Activated CD4-positive, alpha-beta T cell treated with anti-CD3 and anti-CD28 coated beads, Interleukin-2, Interleukin-4, amounts not matched to agents 100 ng/mL and 50 ng/mL, durations not matched to agents 16 hours and 8 hours (primary cell): ENCODE measurements at places on chromosomes 12 and 14.
A peak's percentile ranks its signal among the peaks of the same experiment; 100 is the strongest.

GRCh38 chr12:131928080-131928710 lies 881 bp upstream of the PUS1 start:
- no peak for DNase-seq

- DNase-seq, result no peak
These were observed 94.6 kb downstream of the KCNA5 start for GRCh38 chr12:5138256-5138655.

DNA sequence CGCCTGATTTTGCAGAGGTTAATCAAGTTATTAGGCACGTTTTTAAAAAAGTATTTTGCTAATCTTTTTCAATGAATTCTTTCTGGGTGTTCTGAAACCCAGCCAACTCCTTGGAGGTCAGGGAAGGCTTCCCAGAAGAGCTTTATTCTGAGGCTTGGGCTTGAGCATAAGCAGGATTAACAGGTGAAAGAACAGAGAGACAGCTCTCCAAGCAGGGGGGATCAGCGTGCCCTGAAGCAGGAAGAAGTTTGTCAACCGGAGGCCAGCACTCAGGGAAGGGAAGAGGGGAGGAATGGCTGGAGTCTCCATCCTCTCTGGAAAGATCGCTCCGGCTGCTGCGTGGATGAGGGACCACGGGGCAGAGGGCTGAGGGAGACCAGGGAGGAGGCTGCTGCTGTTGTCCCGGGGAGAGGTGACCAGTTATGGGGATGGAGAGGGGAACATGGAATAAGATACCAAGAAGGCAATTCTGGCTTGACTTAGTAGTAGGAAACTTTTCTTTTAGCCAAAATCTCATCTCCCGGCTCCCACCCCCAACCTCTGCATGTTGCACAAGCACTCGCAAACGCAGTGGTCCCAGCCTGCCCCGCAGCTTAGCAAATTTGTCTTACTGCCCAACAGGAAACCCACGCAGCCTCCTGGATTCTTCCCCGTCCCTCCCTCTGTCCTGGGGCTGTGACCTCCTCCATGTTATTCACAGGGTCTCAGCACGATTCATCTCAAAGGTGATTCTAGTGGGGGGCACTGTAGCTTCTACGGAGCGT lies 1.1 kb upstream of the SSH1 start:
- no peak for DNase-seq

GRCh38 chr14:79354336-79354735 lies 857.0 kb downstream of the DIO2 start:
- no peak for DNase-seq

- DNase-seq, result no peak
These were observed 185.1 kb downstream of the NUBPL start for GRCh38 chr14:31746326-31746725.

DNA sequence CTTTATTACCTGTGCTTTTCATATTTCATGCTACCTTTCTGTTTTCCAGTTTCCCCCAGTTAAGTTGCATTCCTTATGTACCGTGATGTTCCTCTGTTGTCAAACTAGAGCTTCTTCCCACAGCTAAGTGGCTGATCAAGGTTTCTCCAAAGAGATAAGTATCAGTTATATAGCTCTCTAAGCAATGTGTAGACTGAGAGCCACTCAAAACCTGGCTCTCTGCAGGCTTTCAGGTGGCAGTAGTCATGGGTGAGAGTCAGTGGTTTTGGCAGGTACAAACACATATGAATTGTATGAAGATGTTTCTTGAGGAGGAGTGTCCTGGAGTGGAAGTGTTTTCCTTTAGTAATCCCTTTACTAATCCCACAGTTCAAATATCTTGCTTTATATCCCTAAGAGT lies 28.4 kb downstream of the TXNRD1 start:
- DNase-seq, result no peak

DNA sequence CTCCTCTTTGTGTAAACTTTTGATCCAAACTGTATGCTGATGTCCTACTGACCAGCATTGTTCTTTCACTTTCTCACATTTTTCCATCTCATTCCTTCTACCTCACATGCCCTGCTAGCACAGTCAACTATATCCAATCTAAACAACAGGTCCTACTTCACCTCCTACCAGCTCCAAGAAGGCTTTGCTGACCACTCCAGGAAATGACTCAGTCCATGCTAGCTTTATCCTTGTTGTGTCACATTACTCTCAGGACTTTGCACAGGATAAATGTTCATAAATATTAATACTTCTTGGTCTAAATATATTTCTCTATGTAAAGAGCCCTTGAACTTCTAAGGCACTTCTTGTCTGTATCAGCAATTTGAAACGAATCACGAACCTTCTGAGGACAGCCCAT lies 64.9 kb upstream of the PCED1B start:
- no peak for DNase-seq

DNA sequence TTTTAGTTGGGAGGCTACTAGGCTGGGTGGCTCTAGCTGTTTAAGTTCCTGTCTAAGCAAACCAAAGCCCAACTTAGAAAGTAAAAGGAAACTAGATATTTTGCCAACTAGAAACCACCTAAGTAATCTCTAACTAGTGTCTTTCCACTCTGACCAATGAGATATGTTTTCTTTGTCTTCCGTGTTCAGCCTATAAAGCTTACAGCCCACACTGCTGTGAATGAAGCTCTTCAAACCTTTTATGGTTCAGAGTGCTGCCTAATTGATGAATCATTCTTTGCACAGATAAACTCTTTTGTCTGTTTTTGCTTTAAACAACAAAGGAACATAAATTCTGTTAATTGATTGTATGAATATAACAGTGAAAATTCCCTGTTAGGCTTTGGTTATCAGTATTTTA lies 66.1 kb downstream of the FUT8 start:
- peak; percentile 58 for DNase-seq

DNA sequence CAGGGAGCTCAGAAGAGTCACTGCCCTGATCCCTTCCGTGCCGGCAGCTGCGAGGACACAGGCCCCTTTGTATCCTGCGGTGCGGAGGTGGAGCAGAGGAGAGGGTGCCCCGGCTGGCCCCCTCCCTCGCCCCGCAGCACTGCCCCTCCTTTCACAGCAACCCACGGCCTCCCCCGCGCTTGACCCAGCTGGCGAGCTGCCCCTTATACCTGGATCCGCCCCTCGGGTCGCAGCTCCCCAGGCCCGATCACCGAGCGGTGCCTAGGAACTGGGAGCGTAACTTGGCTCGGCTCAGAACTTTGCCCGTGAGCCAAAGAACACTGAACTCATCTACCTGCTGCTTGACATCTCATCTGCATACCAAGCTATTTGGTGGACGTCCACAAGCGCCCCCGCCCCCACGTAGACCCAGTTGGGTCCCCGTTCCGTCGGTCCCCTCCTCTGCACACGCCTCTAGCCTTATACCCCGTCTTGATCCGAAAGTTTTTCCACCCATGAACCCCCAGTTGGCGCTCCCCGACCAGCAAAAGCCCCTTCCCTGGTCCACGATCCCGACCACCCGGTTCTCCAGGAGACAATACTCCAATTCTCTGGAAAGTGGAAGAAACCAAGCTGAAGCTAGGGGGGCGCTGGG lies 697 bp upstream of the DNAJC14 start:
- no peak for DNase-seq

GRCh38 chr14:99357916-99358390 lies 86.0 kb upstream of the BCL11B start:
- no peak for DNase-seq

GRCh38 chr14:68331991-68332390 lies 460.9 kb downstream of the ZFP36L1 start:
- no peak for DNase-seq

DNA sequence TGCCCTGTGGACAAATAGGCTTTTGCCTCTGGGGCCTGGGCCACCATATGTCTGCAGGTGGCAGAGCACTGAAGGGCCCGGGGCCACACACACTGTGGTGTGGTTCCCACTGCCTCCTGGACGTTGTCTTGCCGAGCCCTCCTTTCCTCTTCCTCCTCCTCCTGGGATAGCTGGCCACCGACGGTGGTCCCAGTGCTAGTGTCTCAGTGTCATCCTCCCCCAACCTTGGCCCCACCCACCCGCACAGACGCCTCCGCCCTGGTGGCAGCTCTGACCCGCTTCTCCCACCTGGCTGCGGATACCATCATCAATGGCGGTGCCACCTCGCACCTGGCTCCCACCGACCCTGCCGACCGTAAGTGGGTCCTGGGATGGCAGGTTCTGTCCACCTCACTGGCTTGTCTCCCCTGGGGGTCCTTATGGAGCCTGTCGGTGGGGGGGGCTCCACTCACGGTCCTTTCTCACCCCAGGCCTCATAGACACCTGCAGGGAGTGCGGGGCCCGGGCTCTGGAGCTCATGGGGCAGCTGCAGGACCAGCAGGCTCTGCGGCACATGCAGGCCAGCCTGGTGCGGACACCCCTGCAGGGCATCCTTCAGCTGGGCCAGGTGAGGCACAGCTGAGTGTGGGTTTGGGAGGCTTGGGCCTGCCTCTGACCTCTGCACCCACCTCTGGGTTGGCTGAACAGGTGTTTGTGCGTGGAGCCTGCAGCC lies 23.5 kb downstream of the HIP1R start:
- no peak for DNase-seq

DNA sequence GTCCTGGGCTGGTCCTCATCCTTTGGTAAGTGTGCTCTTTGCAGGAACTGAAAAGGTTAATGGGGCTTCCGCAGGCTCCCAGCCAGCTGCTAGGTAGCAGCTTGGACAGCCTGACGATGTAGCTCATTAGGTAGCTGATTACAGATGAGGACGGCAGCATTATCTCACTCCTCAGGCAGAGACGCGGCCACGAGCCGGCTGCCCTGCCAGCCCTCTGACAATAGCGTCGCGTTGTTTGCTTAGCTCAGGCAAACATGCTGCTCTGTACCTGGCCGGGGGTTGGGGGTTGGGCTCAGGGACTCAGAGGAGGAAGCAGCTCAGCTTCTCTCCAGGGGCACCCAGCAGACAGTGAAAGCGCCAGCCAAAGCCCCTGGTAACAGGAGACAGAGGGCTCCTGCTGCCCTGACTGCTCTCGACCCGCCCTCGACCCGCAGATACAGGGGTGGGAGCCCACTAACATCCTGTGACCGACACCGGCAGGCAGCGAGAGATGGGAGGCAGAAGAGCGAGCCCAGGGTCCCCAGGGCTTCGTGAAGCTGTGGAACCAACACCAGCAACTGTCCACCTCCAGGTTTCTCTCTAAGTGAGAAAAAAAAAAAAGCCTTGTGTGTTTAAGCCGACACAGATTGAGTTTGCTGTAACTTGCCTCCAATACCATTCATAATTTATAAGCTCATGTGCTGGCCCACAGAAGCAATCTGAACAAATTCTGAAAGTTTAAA lies 53.4 kb upstream of the DLK1 start:
- DNase-seq, result no peak

GRCh38 chr12:114406316-114406983 lies 506 bp upstream of the TBX5 start:
- DNase-seq, result no peak

DNA sequence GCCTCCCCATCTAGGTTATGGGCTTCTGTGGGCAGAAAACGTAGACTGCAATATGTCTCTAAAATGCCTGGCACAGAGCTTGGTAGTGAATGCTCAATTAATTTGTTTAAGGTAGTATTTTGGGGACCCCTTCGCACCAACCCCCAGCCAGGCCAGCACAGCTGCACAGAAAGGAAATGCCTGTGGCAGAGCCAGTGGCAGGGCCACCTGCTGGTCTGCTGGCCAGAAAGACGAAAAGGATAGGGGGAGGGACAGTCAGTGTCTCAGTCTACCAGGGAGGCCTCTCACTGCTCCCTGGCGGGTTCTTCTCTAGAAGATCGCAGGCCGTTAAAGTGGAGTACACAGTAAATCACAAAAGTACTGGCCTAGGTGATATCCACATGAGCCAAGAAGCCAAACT lies 3.5 kb downstream of the RAB15 start:
- DNase-seq, result no peak

GRCh38 chr12:92444763-92445162 lies 258.0 kb upstream of the PLEKHG7 start:
- no peak for DNase-seq

DNA sequence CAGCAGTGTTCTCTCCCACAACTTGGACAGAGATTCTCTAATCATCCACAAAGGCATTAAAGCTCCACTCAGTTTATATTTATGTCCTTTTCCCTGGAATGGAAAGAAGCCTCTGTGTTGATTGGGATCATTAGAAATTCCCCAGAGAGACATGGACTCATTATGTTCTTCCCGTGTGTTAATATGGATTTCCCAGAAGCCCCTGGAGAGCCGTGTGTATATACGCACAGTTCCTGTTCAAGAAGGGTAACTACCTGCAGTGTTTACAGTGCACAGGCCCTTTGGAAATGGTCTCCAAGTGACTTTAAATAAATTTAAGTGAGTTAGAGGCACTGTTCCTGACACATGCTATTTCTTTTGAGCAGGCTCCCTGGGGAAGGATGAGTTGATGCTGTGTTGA lies 428.0 kb upstream of the TMTC1 start:
- no peak for DNase-seq

- DNase-seq, result no peak
These were observed 806.2 kb downstream of the GALC start for GRCh38 chr14:87186737-87187136.

GRCh38 chr14:24398653-24399446 lies at the start of gene NYNRIN:
NYNRIN (plus strand) TSS chr14:24399003; CDS start chr14:24399247, 244 bp downstream.
- no peak for DNase-seq

DNA sequence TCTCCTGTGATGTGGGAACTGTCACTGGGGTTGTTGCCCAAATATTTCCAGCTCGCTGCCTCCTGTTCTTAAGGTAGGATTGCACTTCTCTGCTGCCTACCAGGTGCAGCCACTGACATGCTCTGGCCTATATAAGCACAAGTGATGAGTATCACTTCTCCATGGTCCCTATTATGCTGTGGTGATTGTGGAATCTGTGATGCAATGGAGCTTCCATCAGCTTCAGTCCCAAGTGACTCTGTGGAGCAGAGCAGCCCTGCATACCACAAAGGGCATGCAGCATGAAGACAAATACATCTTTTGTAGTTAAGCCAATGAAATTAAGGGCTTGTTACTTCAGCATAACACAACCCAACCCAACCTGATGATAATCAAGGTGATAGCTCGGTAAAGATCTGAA lies 43.5 kb downstream of the CKAP4 start:
- DNase-seq, result no peak

DNA sequence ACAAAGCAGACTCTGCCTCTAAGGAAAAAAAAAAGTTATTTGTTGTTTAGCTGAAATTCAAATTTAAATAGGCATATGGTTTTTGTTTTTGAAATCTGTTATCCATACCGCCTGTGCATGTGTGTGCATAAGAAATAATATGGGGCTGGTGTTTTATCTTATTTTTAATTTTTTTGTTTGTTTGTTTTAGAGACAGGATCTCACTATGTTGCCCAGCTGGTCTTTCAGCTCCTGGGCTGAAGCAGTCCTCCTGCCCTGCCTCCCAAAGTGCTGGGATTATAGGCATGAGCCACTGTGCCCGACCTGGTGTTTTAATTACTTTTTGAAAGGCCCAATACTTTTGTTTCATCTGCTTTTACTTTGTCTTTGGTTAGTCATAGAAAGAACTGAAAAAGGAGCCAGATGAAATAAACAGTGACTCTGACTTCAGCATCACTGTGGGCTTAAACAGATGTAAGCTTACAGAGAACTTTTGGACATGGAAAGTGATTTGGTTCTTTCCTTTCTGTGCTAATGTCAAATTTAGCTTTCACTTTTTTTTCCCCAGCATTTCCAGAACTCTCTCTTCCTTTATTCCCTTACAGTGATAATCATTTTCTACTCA lies 37.2 kb downstream of the SUPT16H start:
- DNase-seq, result no peak

GRCh38 chr14:23301969-23302289 lies 730 bp downstream of the PPP1R3E start:
- no peak for DNase-seq
